ENCODE measurements at places on chromosomes 7 and 10.
A peak's percentile ranks its signal among the peaks of the same experiment; 100 is the strongest.

DNA sequence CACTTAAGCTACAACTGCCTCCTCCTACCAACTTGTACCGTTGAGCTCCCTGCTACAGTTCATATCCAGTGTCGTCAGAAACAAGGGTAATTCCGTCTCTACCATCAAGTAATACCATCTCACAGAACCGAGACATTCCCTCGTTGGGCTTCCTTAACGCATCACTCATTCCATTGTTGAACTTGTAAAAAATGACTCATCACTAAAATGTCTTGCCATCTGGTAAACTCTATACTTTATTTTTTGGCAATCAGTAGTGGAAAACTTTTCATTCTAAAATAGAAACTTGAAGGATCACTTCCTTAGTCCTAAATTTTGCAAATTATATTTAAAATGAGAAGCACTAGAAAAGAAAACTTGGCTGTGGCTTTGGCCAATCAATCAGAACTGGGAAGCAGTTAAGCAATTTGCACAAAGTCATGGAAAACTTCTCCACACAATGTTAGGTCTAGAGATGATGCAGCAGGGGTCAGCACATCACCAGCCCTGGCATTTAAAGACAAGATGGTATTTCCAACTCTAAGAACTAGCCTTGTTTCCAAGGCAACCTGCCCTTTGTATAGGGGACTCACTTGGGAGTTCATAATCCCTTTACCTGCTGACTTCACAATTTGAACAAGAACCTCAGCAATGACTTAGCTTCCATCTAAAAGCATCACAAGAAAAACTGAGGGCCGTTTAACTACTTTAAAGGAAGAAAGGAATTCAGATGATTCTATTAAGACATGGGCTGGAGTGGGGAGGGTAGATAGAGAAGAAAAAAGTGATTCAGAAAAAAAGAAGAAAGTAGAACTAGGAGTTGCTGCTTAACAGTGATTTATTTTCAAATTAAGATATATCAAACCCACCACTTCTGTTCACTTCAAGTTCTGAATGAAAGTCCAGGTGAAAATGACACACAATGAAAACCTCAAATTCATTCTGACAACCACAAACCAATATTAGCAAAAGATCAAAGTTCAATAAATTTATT, 288.1 kb downstream of the PARD3 start:
- DNase-seq: peak; percentile 49

- DNase-seq: no peak
Observed at GRCh38 chr7:49580761-49581160, 192.7 kb upstream of the VWC2 start.

DNA sequence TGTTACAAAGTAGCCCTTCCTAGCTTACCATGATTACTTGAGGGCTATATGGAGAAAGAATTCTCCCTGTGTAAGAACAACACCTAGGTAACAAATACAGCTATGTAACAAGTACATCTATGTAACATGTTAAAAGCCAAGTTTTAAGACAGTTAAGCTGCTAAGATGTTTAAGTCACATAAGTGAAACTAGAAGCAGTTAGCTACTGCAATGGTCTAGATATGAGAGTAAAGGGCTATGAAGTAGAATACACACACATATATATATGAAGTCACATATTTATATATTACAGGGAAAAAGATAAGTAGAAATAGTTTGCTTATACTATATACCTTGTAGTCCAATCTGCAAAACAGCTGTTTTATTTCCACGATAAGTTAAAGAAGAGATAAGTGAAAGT, 14.4 kb downstream of the POT1 start:
- no peak for DNase-seq

- DNase-seq: no peak
Observed at GRCh38 chr10:60479305-60480020, 89.8 kb upstream of the ANK3 start.

DNA sequence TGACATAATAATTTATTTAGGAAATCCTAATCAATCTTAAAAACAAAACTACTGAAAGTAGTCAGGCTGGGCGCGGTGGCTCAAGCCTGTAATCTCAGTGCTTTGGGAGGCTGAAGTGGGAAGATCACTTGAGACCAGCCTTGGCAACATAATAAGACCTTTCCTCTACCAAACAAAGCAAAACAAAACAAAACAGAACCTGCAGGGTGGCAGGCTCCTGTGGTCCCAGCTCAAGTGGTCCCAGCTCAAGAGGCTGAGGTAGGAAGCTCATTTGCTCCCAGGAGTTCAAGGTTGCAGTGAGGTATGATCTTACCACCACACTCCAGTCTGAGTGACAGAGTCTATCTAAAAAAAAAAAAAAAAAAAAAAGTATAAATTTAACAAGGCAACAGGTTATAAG, 748.0 kb downstream of the CNTNAP2 start:
- no peak for DNase-seq

GRCh38 chr10:130498042-130498441, 361.9 kb downstream of the GLRX3 start:
- no peak for DNase-seq

- DNase-seq: no peak
Observed at GRCh38 chr7:130458257-130458656, 17.4 kb upstream of the CEP41 start.

DNA sequence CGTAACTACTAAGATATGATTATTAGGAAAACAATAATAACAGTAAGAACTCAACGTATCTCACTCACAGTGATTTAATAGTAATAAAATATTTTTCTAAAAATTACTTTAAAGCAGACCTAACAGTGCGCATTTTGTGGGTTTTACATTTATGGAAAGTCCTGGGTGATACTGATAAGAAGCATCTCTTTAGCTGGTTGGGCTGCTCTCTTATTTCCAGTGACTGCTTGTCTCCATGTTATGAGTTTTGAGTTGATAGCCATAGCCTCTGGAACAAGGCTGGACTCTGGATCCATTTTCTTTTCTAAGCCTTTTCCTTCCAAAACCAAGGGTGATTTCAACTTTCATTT, 29.5 kb upstream of the INHBA start:
- DNase-seq: no peak

- no peak for DNase-seq
Observed at GRCh38 chr7:85125176-85125575, 61.7 kb downstream of the SEMA3D start.

DNA sequence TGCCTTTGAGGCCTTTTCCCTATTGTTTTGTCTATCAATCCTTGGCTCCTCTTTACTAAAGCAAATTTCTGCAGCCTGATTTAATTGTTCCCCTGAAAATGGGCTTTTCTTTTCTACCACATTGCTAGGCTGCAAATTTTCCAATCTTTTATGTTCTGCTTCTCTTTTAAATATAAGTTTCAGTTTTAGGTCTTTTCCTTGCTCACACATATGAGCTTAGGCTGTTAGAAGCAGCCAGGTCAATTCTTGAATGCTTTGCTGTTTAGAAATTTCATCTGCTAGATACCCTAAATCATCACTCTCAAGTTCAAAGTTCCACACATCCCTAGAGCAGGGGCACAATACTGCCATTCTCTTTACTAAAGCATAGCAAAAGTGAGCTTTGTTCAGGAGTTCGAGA, 159.6 kb downstream of the ARL4A start:
- DNase-seq: no peak

- DNase-seq: peak; percentile 85
Observed at GRCh38 chr10:64115908-64116643, 594.9 kb downstream of the REEP3 start.

GRCh38 chr10:98425511-98426352, 10.8 kb upstream of the PYROXD2 start:
- DNase-seq: peak; percentile 12

DNA sequence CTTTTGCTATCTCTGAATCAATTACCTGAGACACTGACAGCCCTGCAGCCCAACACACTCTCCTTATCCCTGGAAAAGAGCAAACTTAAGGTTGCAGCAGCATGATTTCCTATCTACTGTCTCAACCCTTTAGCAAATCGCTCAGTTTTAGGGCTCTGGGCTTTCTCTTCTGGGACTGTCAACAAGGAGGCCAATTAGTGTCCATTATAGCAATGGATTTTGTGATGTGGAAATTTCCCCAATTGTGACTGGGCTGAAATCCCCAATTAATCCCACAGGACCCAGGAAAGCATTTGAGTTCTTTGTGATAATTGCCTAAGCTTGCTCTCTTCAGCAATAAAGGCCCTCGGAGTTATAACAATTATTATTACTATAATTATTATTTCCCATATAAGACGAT, 197.0 kb downstream of the ZNF438 start:
- no peak for DNase-seq

DNA sequence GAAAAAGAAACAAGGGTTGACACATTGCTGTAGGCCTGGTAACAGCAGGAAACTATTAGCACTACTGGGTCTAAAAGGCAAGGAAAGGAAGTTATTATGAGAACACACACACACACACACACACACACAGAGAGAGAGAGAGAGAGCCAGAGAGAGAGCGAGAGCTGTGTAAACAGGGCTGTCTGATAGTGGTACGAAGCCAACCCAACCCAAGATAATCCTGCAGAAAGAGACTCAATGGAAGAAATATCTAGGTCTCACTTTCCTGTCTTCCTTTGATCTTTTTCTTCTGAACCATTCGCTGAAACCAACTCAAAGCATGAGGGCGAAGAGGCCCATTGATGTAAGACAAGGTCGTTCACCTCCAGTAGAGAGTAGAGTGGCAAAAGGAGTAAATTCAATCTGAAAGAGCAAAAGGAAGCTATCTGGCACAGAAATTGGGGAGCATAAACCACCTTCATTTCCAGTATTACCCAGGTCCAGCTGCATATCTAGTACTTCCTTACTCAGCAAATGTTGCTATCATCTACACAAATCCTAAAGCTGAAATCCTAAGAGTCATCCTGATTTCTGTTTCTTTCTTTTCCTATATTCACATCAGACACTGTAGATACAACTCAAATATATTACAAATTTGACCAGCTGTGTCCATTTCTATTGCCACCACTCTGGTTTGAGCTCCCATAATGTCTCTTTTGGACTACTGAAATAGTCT, 110.2 kb downstream of the TMEM26 start:
- no peak for DNase-seq

- DNase-seq: no peak
Observed at GRCh38 chr10:43304687-43305333, 37.9 kb upstream of the RASGEF1A start.

GRCh38 chr10:123990889-123991288, 99.3 kb upstream of the CPXM2 start:
- no peak for DNase-seq

DNA sequence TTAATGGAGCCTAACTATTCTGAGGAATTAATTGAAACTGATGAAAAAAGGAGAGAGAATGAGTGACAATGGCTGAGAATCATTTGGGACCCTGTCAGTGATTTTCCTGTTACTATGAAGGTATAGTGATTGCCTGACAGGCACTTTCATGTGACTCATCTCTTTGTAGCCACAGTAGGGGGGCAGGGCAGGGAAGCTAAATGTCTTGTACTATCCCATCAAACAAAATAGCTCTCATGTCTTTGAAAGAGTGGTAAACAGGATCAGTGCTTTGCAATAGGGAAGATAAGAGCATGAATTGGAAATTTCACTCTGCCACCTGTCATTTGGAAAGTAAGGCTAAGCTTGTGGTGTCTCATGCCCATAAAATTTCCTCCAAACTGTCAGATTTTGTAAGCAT, 94.5 kb upstream of the GSDME start:
- DNase-seq: no peak

GRCh38 chr7:63073286-63073685, 925.4 kb upstream of the ZNF722 start:
- DNase-seq: no peak

DNA sequence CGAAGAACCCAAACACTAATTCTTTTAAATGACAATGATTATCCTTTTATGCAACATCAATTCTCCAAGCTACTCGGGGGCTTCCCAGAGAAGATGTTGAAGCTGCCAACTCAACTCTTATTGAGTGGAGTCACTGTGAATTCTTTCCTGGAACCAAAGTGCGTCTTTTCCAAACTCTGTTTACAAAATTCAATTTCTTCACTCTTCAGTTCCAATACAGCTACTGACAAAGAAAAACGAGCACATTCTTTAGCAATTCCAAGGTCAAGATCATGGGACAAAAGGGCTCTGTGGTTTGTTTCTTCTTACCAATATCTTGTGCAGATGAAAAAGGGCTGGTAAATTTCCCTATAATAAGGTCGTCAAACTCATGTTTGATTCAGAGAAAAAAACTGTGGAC, 74.2 kb downstream of the FAS start:
- DNase-seq: no peak

- DNase-seq: peak; percentile 21
Observed at GRCh38 chr10:132946-133898, 2.0 kb upstream of the ZMYND11 start.

All from G401 (cell line).